Fibroblast of skin of abdomen (primary cell): ENCODE measurements at places on chromosomes 12 and 14.

DNA sequence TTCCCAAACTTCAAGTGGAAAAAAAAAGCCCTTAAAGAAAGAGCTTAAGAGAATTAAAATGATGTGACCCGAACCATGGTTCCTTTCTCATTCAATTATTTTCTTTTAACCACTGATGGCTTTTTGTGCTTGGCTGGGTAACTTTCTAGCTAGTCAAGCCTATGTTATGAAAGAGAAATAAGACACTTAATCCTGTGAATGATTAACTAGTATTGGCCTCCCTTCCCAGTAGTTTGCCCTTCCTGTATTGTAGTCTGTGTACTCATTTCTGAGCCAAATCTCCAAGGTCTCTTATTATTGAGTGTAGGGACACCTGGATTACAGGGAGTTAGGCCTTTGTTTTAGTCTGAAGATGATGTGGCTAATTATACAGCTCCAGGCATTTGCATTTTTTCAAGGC, 353.0 kb downstream of the RAD51B start:
- DNase-seq, result no peak

DNA sequence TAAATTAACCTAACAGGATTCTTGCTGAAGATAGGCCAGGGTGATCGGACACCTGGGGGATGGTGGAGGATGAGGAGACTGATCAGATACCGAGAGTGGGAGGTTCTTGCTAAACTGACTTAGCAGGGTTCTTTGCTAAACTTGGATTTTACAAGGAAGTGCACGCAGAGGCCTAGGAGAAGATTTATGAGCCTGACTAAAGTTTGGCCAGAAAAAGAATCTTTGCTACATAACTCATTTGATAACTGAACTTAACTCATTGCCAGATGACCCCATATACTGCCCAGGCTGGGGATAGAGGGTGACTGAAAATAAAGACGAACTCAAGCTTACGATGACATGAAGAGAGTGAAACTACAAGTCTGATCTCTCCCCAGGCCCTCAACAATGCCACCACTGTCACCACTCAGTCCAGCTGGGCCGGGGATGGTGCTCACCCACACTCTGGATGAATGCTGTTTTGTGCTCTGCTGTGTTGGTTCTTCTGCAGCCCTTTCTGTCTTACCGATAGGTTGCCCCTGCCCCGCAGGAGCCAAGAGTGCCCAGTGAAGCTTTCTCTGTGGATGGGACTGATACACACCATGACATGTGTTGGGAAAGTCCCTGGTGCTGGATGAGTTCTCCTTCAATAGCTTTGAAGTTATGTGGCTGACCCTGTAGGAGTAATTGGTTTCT, 29.0 kb downstream of the PPFIBP1 start:
- DNase-seq, result no peak

DNA sequence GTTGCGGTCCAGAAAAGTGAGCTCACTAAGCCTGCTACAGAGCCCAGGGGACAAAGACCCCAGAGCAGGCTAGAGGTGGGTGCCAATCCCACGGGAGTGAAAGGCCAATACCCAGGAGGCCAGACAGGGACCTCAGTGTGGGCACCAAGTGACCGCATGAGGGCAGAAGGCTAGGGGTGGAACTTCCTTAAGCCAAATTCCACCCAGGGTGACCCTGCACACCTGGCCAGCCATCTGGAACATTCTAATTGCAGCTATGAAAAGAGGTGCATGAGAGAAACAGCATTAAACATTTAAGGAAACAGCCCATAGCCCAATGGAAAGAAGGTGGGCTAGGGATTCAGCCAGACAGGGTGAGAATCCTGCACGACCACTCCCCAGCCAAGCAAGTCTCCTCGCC, 19.4 kb downstream of the GLTP start:
- DNase-seq, result no peak

DNA sequence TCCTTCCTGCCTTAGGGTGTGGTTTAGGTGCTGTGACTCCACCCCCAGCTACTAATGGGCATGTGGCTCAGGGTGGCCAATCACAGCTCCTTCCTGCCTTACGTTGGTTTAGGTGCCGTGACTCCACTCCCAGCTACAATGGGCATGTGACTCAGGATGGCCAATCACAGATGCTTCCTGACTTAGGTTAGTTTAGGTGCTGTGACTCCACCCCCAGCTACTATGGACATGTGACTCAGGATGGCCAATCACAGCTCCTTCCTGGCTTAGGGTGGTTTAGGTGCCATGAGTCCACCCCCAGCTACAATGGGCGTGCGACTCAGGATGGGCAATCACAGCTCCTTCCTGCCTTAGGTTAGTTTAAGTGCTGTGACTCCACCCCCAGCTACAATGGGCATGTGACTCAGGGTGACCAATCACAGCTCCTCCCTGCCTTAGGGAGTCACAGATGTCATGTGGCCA, 163.9 kb downstream of the TBX5 start:
- DNase-seq, result no peak

DNA sequence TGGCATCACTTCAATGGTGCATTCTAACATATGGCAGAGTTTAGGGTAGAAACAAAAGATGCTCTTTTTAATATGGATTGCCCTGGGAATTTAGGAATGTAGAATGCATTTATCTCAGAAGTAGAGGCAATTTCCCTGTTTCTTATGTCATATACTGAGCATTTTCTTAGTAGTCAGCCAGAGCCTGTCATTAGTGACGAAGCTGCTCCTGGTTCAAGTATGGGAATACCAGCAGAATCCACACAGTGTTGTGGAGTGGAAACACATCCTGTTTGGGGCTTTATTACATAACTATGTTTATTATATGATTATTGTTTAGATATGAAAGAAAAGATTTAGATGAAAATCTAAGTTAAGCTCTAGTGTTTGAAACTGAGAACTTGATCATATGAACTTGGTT, 12.2 kb downstream of the CIPC start:
- no peak for DNase-seq

- no peak for DNase-seq
These were observed 6.8 kb upstream of the RNU7-1 start for GRCh38 chr12:6936636-6937480.

DNA sequence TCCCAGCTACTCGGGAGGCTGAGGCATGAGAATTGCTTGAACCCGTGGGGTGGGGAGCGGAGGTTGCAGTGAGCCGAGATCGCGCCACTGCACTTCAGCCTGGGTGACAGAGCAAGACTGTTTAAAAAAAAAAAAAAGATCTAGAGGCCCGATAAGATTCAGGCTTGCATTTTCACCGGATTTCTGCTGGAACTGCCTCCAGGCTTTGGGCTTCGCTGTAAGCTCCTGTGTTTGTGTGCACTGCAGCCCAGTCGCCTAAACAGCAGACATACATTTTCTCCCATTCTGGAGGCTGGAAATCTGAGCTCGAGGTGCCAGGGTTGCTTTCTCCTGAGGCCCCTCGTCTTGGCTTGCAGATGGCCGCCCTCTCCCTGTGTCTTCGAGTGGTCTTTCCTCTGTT, 12.2 kb downstream of the BRI3BP start:
- DNase-seq, result no peak

GRCh38 chr12:45893240-45893639, 97.1 kb downstream of the SCAF11 start:
- no peak for DNase-seq

DNA sequence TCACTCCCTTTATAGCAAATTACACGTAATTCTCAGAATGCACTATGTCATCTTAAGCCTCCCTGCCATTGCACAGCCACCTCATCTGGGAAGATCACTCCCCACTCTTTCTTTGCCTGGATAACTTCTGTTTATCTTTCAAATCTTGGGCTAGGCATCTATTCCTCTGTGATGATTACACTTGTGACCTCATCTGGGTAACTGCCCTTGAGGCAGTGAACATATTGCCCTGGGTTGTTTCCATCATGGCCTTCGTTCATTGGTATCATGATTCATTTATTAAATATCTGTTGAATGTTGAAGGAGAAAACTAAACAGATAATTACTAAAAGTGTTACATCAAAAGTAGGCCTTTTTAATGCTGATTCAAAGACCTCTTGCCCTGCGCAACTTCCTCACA, 26.2 kb upstream of the PDE3A start:
- peak; percentile 14 for DNase-seq

GRCh38 chr12:15672671-15673270, 116.4 kb downstream of the EPS8 start:
- DNase-seq, result no peak

- peak; percentile 75 for DNase-seq
These were observed 63.0 kb upstream of the BTG1 start for GRCh38 chr12:92208613-92209121.
